Motor neuron (in vitro differentiated cells): ENCODE measurements at places on chromosomes 4 and X.

- no peak for ATAC-seq
These were observed 149.7 kb upstream of the MSX1 start for GRCh38 chr4:4709736-4710135.

- ATAC-seq, result no peak
These were observed 402.2 kb downstream of the MID1IP1 start for GRCh38 chrX:39203427-39203826.

GRCh38 chr4:9812501-9813340, 31.3 kb downstream of the DRD5 start:
- ATAC-seq, result no peak

DNA sequence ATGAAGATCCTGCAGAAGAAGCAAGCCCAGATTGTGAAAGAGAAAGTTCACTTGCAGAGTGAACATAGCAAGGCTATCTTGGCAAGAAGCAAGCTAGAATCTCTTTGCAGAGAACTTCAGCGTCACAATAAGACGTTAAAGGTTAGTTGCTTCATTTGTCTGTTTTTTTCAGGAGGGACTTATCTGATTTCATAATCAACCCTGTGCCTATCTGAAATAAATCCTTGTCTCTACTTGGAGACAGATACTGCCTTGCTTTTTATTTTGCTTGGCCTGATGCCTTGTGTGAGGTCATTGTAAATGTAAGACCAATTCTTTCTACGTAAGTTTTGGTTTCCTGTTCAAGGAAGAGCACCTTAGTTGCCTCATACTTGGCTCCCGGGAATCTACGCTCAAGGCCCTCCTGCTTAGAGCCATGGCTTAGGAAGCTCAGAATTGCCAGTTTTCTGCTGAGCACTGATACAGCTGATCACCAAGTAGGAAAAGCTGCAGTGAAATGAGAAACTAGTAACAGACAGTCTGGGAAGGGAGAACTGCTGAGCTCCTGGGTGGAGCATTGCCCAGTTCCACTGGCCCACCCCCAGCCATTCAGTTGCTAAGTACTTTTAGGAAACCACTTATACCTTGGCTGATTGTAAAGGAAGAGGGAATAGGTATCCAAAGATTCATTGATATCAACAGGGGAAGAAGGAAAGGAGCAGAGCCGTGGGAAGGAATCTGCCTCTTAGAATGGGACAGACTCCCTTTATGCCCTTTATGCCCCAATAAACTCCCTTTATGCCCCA, 41.8 kb downstream of the RBBP7 start:
- ATAC-seq, result peak; percentile 22

- ATAC-seq, result no peak
These were observed 20.5 kb downstream of the SEL1L3 start for GRCh38 chr4:25842229-25842845.

DNA sequence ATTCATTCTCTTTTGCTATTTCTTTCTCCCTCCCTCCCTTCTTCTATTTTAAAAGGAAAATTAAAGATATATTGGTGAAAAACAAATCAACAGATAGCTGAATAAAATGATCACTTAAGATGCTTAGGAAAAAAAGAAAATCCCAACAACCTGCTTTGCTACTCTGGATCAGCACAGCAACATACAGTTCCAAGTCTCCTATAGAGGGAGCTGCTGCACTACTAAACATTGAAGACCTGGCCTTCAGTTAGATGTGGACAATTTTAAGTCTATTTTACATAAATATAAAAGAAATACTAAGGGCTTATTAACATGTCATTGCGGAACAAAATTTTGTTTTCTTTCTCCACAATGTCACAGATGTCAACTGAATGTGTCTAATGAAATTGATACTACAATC, 226.4 kb downstream of the MAGEB5 start:
- peak; percentile 23 for ATAC-seq

DNA sequence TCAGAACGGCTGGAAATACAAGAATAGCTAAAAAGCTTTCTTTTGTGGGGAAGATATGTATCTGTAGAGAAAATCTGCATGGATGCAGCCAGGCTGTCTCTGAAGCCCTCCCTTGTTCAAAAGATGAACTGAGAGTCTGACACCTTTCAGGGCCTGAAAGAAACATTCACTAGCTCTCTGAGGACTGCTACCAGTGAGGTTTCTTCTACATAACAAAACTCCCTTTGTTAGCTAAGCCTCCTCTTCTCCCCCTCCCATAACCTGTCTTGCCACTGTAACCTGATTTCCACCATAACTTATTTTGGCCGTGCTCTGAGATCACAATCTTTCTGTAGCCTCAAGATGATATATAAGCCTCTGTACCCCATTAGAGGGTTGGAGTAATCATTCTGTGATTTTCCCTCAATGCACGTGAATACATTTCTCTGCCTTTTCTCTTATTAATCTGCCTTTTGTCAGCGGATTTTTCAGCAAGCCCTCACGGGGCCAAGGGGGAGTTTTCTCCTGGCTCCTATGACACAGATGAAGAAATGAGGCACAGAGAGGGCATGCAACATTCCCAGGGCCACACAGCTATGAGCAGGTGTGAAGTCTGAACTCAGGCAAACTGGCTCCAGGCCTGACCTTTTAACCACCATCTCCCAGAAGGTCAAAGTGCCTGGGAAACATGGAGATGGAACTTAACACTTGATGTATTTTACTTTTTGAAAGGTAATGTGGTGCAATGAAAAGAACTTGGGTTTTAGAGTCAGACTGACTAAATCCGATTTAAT, 161.6 kb upstream of the PRDX4 start:
- no peak for ATAC-seq

DNA sequence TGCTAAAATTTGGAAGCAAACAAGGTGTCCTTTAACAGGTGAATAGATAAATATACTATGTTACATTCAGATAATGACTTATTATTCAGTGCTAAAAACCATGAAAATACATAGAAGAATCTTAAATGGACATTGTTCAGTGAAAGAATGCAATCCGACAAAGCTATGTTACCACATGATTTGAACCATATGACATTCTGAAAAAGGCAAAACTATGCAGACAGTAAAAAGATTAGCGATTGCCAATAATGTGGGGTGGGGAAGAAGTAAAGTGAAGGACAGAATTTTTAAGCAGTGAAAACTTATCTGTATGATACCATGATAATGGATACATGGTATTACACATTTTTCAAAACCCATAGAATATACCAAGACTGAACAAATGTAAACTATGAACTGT, 926.9 kb downstream of the FAT4 start:
- ATAC-seq, result no peak

DNA sequence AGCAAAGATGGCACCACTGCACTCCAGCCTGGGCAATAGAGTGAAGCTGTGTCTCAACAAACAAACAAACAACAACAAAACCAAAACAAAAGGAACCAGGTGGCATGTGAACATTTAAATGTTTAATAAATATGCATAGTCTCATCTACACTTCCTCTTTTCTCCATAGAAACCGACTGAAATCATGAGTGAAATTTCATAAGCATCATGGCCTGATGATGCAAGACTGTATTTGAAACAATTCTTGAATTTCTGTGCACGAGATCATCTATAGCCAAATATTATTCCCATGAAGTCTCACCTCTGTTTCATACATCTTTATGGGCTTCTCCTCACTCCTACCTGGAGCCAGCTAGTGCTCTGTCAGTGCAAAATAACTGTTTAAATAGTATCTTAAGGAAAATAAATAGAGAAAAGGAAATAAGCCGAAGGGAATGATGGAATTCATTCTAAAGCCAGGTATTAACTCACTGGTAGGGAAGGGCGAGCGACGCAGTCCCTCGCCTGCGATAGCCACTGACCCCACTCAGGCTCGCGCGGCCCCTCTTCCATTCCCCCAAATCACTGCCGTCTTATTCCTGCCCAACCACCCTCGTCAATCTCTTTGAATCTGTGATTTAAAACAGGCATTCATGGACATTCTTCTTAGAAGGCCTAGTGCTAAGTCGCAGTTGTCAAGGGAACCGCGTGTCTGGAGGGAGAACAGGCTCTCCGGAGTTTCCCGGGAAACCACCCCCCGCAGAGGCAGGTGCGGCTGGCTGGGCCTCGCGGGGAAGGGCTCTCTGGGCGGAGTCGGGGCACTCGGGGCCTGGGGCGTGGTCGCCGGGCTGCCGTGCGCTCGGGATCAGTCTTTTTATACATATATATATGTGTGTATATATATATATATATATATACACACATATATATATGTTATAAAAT, 52.4 kb upstream of the TRIM2 start:
- ATAC-seq, result peak; percentile 38

GRCh38 chr4:15690020-15690809, 8.6 kb downstream of the FAM200B start:
- peak; percentile 59 for ATAC-seq

- no peak for ATAC-seq
These were observed 27.9 kb upstream of the TNIP3 start for GRCh38 chr4:121192013-121192412.

DNA sequence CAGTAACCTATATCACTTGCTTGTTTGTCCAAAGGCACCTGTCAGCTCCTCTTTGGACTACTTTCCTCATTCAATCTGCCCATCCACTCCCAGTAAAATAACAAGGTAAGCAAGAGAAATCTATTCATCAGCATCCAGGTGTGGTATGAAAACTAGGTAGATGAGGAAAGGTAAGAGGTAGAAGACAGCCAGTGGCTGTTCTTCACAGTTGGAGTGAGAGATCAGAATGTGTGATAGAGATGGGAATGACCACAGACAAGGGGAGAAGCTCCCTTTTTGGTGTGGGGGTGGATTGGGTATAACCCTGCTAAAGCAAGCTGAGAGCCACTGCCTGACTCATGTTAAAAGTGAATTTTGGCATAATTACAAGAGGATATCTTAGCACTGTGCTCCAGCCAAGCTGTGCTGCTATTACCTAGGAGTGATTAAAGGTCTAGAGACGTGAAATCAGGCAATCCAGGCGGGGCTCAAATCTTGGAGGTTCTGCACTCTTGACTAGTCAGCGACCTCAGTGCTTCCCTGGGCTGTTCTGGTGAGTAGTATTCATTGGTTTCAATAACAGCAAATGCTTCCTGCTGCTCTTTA, 28.1 kb upstream of the RASL11B start:
- ATAC-seq, result no peak

DNA sequence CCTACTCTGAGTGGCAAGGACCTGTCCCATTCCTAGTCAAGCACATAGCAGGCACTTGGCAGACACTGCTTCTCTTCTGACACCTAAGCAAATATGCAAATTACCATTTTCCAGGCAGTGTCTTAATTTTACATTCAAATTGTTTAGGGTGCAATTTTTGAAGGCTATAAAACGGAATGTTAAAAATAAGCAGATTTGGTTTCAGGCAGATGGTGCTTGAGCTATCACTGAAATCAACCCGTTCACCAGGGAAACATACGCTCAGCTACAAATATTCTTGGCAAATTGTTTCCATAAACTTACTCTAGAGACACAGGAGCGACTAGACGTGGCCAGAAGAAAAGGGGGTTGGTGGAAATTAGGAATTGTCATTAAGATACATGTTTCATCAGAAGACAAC, 45.7 kb downstream of the BEND2 start:
- ATAC-seq, result no peak

GRCh38 chr4:109207061-109207460, 95.4 kb downstream of the COL25A1 start:
- peak; percentile 68 for ATAC-seq

GRCh38 chr4:76192236-76192635, 21.4 kb downstream of the SCARB2 start:
- ATAC-seq, result no peak

GRCh38 chrX:123993326-123993725, 31.8 kb downstream of the STAG2 start:
- no peak for ATAC-seq

- ATAC-seq, result peak; percentile 88
These were observed at the start of gene ADGRG2 for GRCh38 chrX:19121898-19122640. Gene ADGRG2, minus strand, starts transcription at chrX:19122468. Its CDS starts 53,634 bp downstream, at chrX:19068834.

- no peak for ATAC-seq
These were observed 11.7 kb upstream of the CLDN34 start for GRCh38 chrX:9955506-9955905.

DNA sequence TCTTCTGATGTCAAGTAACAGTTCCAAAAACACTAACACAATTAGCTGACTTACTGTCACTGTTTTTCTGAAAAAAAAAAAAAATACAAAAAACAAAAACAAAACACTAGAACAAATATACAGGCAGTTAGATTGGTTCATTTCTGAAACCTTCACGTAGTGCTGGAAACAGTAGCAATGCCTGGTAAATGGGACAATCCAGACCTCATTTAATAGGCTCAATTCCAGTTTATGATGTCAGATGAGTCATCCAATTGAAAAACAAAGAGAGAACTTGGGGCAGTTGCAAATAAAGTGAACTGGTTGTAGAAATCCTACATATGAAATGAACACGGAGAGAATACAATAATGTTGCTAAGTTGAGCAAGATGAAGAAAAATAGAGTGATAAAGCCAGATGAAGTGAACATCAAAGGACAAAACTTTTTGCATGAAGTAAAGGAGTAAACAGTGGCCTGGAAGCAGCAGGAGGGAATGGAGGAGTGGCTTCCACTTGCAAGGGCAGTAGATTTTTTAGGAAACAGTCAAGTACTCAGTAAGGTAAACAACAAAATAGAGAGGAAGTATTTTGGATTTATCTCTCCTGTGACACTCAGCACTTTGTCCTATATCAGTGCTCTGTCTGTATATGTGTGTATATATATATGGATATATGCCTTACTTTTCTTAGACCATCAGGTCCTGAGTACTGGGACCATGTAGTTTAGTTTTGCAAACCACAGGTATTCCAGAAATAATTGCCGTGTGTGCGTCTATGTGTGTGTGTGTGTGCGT, 39.3 kb upstream of the MAGEA10 start:
- ATAC-seq, result no peak

GRCh38 chrX:86066998-86067397, 19.6 kb upstream of the CHM start:
- ATAC-seq, result no peak

GRCh38 chrX:39214387-39215126, 413.3 kb downstream of the MID1IP1 start:
- ATAC-seq, result peak; percentile 75

GRCh38 chrX:37405956-37406355, 56.8 kb downstream of the PRRG1 start:
- ATAC-seq, result no peak

GRCh38 chr4:56147371-56147770, 198.6 kb downstream of the CEP135 start:
- no peak for ATAC-seq

- ATAC-seq, result no peak
These were observed 833.6 kb upstream of the AGA start for GRCh38 chr4:178275671-178276360.

GRCh38 chr4:155608225-155608885, 58.3 kb upstream of the GUCY1A1 start:
- no peak for ATAC-seq
